Left renal cortex interstitium (tissue), 4 donors: ENCODE measurements at places on chromosomes 1 and 21.

DNA sequence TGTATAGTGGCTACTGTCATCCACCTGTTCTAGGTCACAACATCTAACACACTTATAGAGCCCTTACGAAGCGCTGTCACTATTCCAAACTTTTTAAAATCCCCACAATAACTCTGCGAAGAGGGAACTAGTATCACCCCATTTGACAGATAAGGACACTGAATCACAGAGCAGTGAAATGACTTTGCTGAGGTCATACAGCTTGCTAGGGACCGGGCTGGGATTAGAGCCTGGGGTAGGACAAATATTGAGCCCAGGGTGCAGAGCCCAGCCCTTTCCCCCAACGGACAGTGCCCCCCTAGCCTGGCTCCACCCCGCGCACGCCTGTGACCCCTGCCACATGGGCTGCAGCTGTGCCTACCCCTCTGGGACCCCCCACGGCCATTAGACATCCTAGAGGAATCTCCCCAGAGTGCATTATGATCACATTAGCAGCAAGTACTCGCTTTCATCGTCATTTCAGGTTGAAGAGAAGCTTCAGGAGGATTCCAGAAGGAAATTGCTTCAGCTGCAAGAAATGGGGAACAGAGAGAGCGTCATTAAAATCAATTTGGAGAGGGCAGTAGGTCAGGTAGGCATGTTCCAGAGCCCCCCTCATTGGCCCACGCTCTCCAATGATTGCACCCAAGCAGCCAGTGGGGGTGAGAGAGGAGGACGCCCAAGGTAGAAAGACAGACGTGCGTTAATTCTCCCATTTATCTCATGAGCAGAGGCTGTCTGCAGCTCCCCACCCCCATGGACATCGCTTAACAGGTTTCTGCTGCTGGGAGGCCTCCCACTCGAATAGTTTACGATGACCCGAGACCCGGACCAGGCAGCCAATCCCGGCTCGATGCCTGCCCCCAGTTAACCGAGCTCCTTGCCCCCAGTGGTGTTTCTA lies 77.2 kb downstream of the FHAD1 start:
- DNase-seq, result no peak

DNA sequence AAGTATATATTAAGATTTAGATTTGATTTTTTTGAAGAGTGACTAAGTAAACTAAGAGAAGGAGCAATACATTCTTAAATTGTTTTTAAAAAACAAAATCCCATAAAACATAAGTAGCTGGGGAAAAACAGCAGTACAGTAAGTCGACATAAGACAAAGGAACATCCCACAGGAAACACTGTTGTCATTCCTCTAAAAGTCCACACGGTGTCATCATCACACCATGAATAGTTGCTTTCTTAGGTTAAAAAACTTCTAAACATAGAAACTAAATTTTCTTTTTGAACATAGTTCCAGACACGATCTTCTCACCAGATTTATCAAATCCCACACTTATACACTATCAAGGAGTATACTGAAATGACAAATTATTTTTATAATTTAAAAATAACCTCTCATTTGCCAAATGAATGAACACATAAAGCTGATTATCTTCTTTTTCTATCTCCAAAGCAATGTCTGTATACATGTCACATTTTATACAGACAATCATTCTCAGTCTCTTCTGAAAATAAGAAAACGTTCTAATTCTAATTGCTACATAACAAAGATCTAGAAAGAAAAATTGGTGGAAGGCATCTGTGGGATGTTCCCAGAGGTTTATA lies 15.8 kb downstream of the ODF2L start:
- DNase-seq, result no peak

DNA sequence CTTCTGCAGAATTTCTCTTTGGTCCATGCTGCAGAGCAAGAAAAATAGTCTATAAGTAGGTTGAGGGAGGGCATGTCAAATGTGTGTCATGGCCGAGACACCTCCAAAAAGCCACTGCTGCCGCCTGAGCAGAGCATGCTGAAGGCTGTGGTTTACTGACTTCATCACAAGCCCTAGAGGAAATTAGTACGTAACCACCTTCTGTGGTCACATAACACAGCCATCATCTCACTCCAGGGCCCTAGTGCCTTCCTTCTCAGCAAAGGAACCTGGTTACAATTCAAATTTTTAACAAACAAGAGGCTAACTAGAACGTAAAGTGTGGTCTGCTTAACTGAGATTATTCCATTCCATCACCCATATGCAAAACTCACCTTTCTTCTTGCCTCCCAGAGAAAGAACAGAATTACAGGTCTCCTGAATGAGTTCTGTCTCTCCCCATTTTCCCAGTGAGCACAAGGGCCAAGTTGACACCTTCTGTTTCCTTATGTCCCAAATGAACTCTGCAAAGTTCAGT lies at the start of gene PTPN22:
TSS of gene PTPN22 (minus strand) at position 116 of the 517 bp plus-strand sequence.
- DNase-seq, result no peak

DNA sequence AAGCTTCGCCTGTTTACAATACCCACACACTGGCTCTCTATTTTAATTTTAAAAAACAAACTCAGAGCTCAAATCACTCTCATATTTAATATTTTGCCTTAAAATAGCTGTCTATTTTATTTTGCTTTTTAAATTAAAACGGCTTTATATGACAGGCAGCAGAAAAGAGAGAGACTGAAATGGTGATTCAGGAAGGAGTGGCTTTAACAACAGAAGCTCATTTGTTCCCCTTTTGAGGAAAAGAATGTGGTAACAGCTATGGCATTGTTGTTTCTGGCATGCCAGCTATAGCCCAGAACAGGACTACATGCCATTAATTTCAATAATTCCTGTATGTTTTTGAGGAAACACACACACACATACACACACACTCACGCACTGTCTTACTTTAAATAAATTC lies 234.2 kb upstream of the PTBP2 start:
- DNase-seq, result no peak

GRCh38 chr1:38207906-38208305 lies 161.3 kb upstream of the POU3F1 start:
- DNase-seq, result no peak

DNA sequence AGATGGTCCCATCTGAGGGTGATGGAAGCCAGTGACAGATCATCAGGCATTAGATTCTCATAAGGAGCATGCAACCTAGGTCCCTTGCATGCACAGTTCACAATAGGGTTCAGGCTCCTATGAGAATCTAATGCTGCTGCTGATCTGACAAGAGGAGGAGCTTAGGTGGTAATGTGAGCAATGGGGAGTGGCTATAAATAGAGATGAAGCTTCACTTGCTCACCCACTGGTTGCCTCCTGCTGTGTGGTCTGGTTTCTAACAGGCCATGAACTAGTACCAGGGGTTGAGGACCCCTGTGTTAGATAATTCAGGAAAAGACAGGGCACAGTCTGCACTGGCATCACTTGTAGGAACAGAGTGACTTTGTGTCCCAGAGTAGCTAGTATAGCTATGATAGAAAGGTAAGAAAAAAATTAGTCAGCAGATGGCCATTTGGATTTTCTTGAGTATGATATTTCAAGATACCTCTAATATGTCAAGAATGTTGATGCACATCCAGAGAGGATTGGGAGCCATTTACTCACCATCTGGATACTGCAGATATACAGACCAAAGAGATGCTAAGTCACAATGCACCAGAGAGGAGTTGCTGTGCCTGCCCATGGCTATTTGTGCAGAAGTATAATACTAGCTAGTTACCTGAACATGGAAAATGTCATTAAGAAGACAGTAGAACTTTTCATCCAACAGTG lies 53.6 kb downstream of the ADCY10 start:
- no peak for DNase-seq

- no peak for DNase-seq
These were observed 2.5 kb downstream of the WLS start for GRCh38 chr1:68229650-68230483.

- DNase-seq, result no peak
These were observed 29.9 kb upstream of the TMEM222 start for GRCh38 chr1:27292106-27292505.

DNA sequence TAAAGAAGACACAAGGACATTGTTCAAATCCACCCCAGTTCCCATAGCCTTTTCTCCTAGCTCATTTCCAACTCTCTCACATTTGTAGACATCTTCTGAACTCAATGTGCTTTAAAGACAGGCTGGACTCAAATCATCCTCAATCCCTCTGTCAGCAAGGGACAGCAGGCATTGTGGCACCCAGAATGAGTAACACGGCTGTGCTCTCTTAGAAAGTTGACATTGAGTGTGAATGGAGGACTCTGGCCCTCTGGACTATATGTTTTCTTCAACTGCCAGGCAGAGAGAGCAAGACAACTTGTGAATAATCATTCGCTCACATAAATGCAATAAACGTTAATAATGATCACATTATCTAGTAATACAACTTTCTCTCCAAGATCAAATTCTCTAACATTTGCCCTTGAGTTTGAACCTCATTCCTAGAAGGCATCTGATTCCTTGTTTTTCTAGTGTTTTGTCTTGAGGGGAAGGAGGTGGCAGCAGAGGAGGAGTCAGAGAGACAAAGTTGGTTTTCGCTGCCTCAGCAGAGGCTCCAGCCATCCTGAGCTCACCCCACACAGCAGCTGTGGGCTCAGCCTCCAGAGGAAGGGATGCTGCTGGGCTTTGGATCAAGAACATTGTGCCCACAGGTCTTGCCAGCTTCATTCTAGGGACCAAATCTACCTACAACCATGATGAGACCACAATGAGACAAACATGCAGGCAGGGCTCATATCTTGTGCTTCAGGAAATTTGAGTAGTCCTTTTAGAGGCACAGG lies 85.1 kb downstream of the BCAR3 start:
- DNase-seq, result no peak

GRCh38 chr1:30533141-30533540 lies 190.2 kb downstream of the MATN1 start:
- no peak for DNase-seq

DNA sequence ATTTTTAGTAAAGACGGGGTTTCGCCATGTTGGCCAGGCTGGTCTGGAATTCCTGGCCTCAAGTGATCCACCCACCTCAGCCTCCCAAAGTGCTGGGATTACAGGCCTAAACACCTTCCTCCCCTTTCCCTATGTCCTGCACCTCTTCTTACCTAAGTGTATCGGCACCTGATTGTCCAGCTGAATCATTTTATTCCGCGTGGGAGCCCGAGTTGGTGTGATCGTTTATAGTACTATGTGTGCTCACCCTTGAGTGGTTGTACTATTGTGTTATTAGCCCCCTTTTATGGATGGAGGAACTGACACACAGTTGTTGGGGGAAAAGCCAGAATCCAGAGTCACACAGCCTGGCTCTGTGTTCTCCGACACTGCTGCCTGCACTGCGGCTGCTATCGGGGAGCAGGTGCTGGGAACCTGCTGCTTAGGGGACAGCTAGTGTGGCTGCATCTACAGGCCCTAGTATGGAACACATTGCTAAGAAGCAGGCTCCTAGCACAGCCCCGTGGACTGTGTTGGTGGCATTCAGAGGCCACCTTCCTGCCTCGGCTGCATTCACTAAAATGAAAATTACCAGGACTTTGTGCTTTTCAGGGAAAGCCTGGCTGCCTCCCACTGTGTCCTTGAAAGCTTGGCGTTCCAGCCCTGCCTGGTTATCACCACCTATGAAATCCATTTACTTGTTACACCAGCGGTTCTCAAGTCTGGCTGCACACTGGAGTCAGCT lies 21.6 kb downstream of the ENO1 start:
- DNase-seq, result no peak

GRCh38 chr1:14261395-14261794 lies 337.1 kb upstream of the KAZN start:
- DNase-seq, result no peak

GRCh38 chr1:14516974-14517840 lies 81.3 kb upstream of the KAZN start:
- DNase-seq, result no peak

DNA sequence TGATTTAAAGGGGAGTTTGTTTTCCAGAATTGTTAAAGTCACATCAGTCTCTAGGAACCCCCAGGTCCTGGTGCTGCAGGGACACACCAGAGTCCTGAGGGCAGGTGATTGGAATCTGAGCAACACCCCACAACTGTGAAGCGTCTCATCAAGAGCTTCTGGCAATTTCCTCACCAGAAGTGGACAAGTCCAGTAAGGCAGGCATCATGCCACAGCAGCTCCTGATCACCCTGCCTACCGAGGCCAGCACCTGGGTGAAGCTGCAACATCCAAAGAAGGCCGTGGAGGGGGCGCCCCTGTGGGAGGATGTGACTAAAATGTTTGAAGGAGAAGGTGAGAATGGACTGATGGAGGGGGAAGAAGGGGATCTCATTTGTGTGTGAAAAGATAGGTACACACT lies 2.1 kb downstream of the ZFP69 start:
- DNase-seq, result no peak

- no peak for DNase-seq
These were observed 643.2 kb downstream of the KCNT2 start for GRCh38 chr1:195965036-195965435.

- DNase-seq, result no peak
These were observed 4.2 kb downstream of the OR6K3 start for GRCh38 chr1:158716335-158716734.

- no peak for DNase-seq
These were observed 91.7 kb downstream of the SLC45A1 start for GRCh38 chr1:8409606-8410005.

DNA sequence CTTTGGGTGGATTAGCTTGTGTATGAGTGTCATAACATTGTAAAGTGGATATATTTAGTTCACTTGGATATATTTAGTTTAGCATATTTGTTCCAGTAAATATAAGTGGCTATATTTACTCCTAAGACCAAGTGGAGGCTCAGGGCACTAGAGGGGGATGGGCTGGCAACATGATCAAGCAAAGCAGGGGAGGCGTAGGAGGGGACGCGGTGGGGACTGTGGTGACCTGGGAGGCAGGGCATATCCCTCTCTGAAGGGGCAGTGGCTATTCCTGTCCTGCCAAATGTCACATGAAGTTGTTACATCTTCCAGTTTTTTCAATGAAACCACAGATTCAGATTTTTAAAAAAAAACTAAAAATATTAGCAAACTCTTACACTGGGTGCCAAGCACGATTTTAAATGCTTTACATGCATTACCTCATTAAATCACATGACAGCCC lies 51.9 kb upstream of the EDN2 start:
- no peak for DNase-seq

DNA sequence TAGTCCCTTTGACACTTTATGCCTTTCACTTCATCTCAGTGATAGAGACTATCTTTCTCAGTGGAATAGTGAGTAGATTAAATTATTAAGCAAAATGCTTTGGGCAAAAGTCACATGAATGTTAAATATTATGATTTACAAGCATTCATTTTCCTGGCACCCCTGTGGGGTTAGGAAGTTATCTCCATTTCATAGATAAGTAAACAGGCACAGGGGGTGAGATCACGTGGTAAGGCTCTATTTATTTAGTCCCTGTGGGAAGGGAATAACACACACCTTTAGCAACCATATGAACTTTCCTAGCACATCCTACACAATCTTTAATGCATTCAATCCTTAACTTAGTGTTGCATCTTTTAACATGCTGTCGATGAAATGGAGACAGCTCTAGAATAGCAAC lies 12.3 kb downstream of the PSMB2 start:
- DNase-seq, result no peak

- no peak for DNase-seq
These were observed 143.2 kb downstream of the RASAL2 start for GRCh38 chr1:178237121-178237520.

GRCh38 chr21:45596704-45597318 lies 46.7 kb upstream of the PCBP3 start:
- no peak for DNase-seq
